Liver (tissue), 10 donors: ENCODE measurements at places on chromosomes 12 and 14.

DNA sequence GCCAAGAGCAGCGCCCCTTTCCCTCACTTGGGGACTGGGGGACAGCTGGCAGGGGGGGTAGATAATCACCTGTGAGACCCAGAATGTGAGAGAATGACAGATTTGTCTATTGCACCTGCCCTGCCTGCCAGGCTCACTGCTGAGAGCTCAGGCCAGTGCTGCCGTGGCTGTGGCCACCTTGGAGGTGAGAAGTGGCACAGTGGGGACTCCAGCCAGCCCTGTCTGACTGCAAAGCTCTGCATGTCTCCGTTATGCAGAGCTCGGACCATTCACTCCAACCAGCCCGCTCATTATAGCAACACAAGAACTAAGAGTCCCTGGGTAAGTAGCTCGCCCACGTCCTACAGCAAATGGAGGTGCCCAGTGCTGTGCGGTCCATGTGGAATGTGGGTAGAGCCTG is 88.8 kb downstream of the DICER1 start:
- no peaks in the 10 kb centered on the region for H3K4me1 ChIP-seq
- H3K27ac ChIP-seq, result no peak overlapping the region
- DNase-seq, result no peak
- no peaks in the 10 kb centered on the region for H3K27me3 ChIP-seq
- H3K4me3 ChIP-seq, result no peak overlapping the region

- DNase-seq, result no peak
- peaks cover 2% of the 10 kb centered on the region for H3K4me1 ChIP-seq
- no peaks in the 10 kb centered on the region for H3K27me3 ChIP-seq
Measured at GRCh38 chr12:97681612-97682504, 219.3 kb downstream of the RMST start.

- no peak overlapping the region for H3K27ac ChIP-seq
- DNase-seq, result no peak
- no peak overlapping the region for H3K4me3 ChIP-seq
Measured at GRCh38 chr14:72646861-72647528, 246.9 kb downstream of the DPF3 start.

DNA sequence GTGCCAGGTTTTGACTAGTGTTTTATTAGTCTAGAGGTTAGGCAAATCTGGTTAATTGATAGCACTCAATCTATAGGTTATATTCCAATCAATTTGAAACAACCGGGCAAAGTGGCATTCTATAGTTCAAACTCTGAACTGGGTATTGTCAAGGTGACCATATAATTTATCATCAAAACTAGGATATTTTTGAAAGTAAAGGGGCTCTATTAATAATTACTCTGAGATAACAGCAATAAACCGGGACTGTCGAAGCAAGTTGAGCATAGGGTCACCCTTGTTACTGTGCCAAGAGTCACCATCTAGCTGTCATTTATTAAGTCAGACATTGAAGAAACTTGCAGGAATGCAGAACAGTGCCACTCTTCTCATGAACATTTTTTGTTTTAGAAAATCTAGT is 321.2 kb downstream of the RAD51B start:
- H3K4me3 ChIP-seq, result no peak overlapping the region
- no peak for DNase-seq
- no peak overlapping the region for H3K27ac ChIP-seq
- peaks cover 8% of the 10 kb centered on the region for H3K4me1 ChIP-seq
- no peaks in the 10 kb centered on the region for H3K36me3 ChIP-seq
- no peaks in the 10 kb centered on the region for H3K27me3 ChIP-seq

- no peak for DNase-seq
- H3K36me3 ChIP-seq, result no peaks in the 10 kb centered on the region
- no peak overlapping the region for H3K27ac ChIP-seq
- H3K27me3 ChIP-seq, result no peaks in the 10 kb centered on the region
- H3K4me3 ChIP-seq, result no peak overlapping the region
Measured at GRCh38 chr14:33968722-33969121, 17.8 kb upstream of the EGLN3 start.

DNA sequence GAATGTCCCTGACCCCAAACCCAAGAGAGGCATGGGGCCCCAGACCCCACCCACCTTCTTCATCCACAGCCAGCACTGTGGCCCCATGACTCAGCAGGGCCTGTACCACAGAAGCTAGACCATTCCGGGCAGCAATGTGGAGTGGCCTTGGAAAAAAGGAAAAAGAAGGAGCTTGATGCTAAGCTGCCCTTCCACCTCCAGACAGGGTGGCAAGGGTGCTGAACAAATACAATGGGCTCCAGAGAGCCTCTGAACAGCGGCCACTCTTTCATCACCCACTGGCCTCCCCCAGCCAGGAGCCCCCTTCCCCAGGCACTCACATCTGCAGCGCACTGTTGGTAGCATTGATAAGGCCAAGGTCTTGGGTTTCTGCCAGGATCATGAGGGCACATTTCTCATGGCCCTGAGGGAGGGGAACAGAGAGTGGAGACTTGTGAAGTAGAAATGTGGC is 13.9 kb downstream of the SLC39A5 start:
- H3K36me3 ChIP-seq, result peaks cover 52% of the 10 kb centered on the region
- H3K4me3 ChIP-seq, result no peak overlapping the region
- H3K27ac ChIP-seq, result no peak overlapping the region
- H3K4me1 ChIP-seq, result no peaks in the 10 kb centered on the region

DNA sequence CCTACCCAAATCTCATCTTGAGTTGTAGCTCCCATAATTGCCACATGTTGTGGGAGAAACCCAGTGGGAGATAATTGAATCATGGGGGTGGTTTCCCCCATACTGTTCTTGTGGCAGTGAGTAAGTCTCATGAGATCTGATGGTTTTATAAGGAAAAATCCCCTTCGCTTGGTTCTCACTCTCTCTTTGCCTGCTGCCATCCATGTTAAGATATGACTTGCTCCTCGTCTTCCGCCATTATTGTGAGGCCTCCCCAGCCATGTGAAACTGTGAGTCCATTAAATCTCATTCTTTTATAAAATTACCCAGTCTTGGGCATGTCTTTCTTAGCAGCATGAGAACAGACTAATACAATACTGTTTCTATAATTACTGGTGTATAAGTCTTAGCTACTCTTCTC is 6.5 kb upstream of the BCAT1 start:
- no peaks in the 10 kb centered on the region for H3K27me3 ChIP-seq
- no peak overlapping the region for H3K4me3 ChIP-seq
- no peak overlapping the region for H3K27ac ChIP-seq

DNA sequence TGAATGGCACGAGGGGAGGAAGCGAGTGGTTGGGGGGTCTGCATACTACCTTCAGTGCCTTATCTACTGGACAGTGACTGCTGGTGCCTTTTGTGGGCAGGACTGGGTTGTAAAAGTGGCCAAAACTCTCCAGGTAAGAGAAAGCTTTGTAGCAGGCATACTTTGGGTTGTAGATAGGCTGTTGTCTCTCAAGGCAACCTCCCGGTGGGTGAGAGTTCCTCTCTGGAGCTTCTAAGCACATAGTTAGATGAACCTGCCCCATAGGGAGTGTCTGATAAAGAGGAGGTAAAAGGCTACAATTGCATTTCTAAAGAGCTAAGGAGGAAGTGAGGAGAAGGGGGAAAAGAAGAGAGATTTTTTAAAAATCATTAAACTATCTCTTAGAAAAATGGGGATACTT is 4.2 kb upstream of the DAD1 start:
- no peak for DNase-seq
- no peaks in the 10 kb centered on the region for H3K27me3 ChIP-seq
- H3K36me3 ChIP-seq, result no peaks in the 10 kb centered on the region
- H3K27ac ChIP-seq, result no peak overlapping the region
- no peak overlapping the region for H3K4me3 ChIP-seq

GRCh38 chr14:90111895-90112534 is 50.2 kb downstream of the KCNK13 start:
- no peaks in the 10 kb centered on the region for H3K27me3 ChIP-seq
- no peak overlapping the region for H3K4me3 ChIP-seq
- DNase-seq, result no peak
- H3K36me3 ChIP-seq, result no peaks in the 10 kb centered on the region

- no peaks in the 10 kb centered on the region for H3K4me1 ChIP-seq
- no peaks in the 10 kb centered on the region for H3K36me3 ChIP-seq
- no peak for DNase-seq
- no peak overlapping the region for H3K4me3 ChIP-seq
- no peak overlapping the region for H3K27ac ChIP-seq
Measured at GRCh38 chr12:16159571-16159970, 117.9 kb downstream of the SLC15A5 start.

DNA sequence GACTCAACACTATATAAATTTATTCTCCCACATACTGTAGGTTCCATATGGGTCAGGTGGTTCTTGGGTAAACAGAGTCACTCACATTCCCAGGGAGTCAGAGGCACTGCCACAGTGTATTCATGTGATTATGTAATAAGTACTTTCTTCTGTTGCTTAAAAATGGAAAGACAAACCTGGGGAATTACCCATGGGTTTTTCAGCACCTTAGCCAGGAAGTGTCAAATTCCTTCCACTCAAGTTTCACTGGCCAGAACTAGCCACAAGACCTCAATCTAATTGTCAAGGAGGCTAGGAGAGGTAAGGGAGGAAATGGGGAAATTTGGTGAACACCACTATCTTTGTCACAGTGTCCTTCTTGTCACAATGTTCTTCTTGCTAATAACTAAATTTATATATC is 333.2 kb upstream of the MDGA2 start:
- no peak for DNase-seq
- no peak overlapping the region for H3K4me3 ChIP-seq
- H3K4me1 ChIP-seq, result no peaks in the 10 kb centered on the region
- no peak overlapping the region for H3K27ac ChIP-seq
- no peaks in the 10 kb centered on the region for H3K27me3 ChIP-seq
- no peaks in the 10 kb centered on the region for H3K36me3 ChIP-seq

DNA sequence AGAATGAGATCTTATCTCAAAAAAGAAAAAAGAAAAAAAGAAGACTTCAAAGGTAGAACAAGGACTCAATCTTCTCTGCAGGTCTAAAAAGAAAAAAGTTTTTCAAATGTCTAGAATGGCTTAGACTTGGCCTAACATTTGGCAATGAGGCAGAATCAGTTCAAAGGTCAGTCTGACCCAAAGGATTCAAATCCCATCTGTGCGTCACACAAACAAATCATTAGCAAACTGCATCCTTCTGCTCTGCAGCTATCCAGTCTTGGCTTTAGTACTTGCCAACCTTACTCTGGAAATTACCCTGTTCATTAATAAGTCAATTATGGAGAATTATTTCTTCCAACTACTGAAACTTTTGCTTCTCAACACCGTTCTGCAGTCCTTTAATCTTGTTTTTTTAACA is 3.1 kb downstream of the YAF2 start:
- no peaks in the 10 kb centered on the region for H3K27me3 ChIP-seq
- H3K27ac ChIP-seq, result peak overlapping the region; percentile 67
- H3K4me3 ChIP-seq, result no peak overlapping the region
- peaks cover 32% of the 10 kb centered on the region for H3K4me1 ChIP-seq

- H3K27ac ChIP-seq, result no peak overlapping the region
- no peaks in the 10 kb centered on the region for H3K27me3 ChIP-seq
- no peaks in the 10 kb centered on the region for H3K36me3 ChIP-seq
- no peaks in the 10 kb centered on the region for H3K4me1 ChIP-seq
- no peak for DNase-seq
Measured at GRCh38 chr12:85740186-85740585, 96.0 kb downstream of the RASSF9 start.

DNA sequence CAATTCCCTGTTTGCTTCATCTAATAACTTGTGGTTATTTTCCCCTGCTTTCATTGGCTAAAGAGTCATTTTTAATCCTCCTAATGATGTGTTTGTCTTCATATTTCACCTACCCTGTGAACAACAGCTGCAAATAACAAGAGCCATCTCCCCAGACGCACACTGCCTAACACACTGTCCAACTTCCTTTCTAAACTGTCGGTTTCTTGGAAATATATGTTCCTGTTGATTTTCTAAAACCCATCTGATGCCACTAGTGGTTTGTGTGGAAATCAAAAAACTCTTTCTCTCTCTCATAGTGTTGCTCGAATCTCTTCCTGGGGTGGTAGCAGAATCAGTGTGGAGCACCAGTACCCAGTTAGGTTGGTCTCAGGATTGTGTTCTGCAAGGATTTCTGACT is 226.9 kb downstream of the EPS8 start:
- H3K36me3 ChIP-seq, result no peaks in the 10 kb centered on the region
- no peak overlapping the region for H3K27ac ChIP-seq
- no peaks in the 10 kb centered on the region for H3K27me3 ChIP-seq
- H3K4me1 ChIP-seq, result no peaks in the 10 kb centered on the region
- no peak for DNase-seq
- no peak overlapping the region for H3K4me3 ChIP-seq

DNA sequence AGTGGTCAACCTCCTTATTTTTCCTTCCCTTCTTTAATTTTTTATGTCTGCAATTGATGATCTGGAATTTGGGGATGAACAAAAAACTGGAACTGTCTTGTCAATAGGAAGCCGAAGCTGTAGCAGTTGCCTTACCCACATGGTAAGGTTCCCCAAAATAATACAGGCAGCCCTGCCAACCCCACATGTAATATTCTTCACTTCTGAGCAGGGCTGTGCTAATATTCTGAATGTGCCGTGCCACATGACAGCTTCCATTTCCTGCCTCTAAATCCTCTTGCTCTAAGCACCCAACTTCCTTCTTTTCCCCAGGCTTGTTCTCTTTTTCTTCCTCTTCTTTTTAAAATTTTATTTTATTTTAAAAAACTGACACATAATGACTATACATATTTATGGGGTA is 39.6 kb downstream of the GPATCH2L start:
- H3K27ac ChIP-seq, result no peak overlapping the region
- peaks cover 22% of the 10 kb centered on the region for H3K36me3 ChIP-seq
- no peak for DNase-seq
- no peaks in the 10 kb centered on the region for H3K4me1 ChIP-seq
- H3K4me3 ChIP-seq, result no peak overlapping the region
